ENCODE measurements at places on chromosomes 1 and 21. TPM values are rescaled to one million over a fixed set of nuclear protein-coding genes. Genes with fewer than 3 reads are reported as not detected.

Gene LRRC53
- total RNA-seq: not detected

Gene SLC16A4
- total RNA-seq: 5.4 TPM

Gene SLC30A2
- total RNA-seq: not detected

Gene TNFSF4
- total RNA-seq: 4.0 TPM

Gene ZNF683
- 0.51 TPM for total RNA-seq

Gene KRTAP13-3
- total RNA-seq: not detected

Gene CCDC17
- total RNA-seq: 6.5 TPM

Gene SYT6
- 0.14 TPM for total RNA-seq

Gene EDN2
- not detected for total RNA-seq

Gene SELE
- total RNA-seq: not detected

Gene WNT3A
- not detected for total RNA-seq

Gene VN1R5
- not detected for total RNA-seq

Gene VSIG8
- not detected for total RNA-seq

Gene MYBPH
- 0.64 TPM for total RNA-seq

Gene CR1
- total RNA-seq: 126 TPM

Gene CD52
- 314 TPM for total RNA-seq

Gene LCE3E
- total RNA-seq: not detected

Gene ZNF648
- total RNA-seq: 0.26 TPM

Gene MAP3K21
- 1.5 TPM for total RNA-seq

Gene ADAMTS5
- 61.2 TPM for total RNA-seq

Gene OLIG2
- total RNA-seq: 0.23 TPM

Gene ZBTB8B
- total RNA-seq: not detected

Gene C1orf141
- total RNA-seq: not detected

Gene CNTN2
- 2.6 TPM for total RNA-seq

Gene PPIAL4G
- total RNA-seq: 0.79 TPM

Gene NID1
- 159 TPM for total RNA-seq

Gene ADGRB2
- 0.94 TPM for total RNA-seq

Gene S100A7
- not detected for total RNA-seq

Gene DIRAS3
- total RNA-seq: 1.6 TPM

Gene NKAIN1
- total RNA-seq: not detected

Gene MORC3
- total RNA-seq: 57.6 TPM

Gene NUP210L
- 0.09 TPM for total RNA-seq

Gene KISS1
- not detected for total RNA-seq

Gene MAP1LC3C
- total RNA-seq: not detected

Gene IGSF9
- total RNA-seq: 0.98 TPM

Gene EPHA2
- 25.9 TPM for total RNA-seq

Gene GUCA2B
- not detected for total RNA-seq

Data from spleen (tissue), 13 donors.